ENCODE measurements at places on chromosomes 16 and 17.

GRCh38 chr17:4175921-4176807, 33.2 kb downstream of the CYB5D2 start:
- DNase-seq: no peak

DNA sequence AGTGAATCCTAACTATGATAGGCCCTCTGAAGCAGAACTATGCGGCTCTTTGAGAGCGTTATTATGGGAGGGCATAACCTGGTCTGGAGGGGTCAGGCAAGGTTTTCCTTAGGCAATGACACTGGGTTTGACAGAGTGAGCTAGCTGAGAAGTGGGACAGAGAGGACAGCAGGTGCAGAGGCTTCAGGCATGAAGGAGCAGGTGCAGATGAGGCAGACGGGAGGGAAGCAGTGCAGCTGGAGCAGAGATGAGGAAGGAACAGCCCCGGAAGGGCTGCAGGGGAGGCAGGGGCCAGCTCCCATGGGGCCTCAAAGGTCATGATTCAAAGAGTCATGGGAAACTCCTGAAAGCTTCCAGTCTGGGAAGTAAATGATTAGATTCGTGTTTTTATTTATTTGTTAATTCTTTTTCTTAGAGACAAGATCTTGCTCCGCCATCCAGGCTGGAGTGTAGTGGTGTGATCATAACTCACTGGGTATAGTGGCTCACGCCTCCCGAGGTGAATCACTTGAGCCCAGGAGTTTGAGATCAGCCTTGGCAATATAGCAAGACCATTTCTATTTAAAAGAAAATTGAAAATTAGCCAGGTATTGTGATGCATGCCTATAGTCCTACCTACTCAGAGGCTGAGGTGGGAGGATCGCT, 5.4 kb downstream of the MARCHF10 start:
- no peak for DNase-seq

DNA sequence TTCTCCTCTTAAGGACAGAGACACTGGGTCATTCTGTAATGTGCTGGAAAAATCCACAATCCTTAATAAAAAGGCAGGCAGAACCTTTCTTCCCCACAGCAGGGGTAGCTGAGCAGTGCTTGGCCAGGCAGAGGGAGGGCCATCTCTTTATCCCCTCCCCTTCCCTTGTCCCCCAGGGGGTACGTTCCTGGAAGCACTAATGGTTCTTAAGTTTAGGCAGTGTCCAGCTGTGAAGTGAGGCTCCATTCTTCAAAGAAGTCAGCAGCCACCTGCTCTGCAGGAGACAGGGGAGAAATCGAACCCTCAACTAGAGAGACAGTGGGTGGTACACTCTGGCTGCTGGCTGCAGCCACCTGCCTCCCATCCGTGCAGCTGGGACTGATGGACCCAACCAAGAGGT, 533.9 kb upstream of the CDH11 start:
- no peak for DNase-seq

DNA sequence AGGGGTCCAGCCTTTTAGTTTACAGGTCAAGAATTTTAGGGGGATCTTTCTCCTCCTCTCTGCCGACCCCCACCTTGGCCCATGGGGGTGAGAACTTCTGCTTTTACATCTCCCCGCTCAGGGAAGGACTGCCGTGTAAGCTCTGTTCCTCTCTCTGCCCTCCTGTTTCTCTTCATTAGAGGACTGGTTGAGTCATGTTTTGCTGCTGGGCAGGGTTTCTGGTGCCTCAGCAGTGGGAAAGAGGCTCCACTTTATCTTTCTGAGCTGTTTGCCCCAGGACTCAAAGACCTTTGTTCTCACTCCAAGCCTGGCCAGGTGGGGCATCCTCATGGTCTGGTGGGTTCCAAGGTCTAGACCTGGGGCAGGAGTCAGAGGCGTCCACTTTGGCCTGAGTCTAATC, 93.0 kb downstream of the UTP18 start:
- no peak for DNase-seq

DNA sequence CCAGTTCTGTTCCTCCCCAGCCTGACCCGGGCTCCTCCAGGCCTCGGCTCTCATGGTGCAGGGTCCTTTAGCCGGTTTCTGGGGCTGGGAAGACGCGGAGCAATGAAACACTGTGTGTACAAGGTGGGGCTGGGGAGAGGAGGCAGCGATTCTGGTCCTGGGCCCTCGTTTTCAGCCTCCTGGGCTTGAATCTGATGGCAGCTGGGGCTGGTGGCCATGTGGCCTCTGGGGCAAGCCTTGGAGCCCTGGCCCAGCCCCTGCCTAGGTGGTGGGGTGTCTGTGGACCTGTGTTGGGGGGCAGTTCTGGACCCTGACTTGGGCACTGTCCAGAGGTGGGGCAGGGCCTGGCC, 4.1 kb downstream of the FOXJ1 start:
- no peak for DNase-seq

GRCh38 chr16:80300456-80300855, 240.3 kb upstream of the DYNLRB2 start:
- DNase-seq: no peak

DNA sequence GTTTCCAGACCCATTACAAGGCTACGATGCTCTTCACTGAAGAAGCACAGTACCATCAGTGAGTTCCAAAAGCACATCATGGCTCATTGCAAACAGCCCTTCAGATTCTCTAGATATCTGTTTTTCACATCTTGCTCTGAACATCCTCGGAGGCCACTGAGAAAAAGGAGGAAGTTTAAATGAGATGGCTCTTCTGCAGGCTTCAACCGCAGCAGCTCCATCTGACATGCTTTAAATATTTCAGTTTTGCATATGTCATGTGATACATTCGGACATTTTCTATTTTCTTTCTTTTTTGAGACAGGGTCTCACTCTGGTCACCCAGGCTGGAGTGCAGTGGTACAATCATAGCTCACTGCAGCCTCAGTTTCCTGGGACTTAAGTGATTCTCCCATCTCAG, 396.8 kb downstream of the NPIPA8 start:
- DNase-seq: peak; percentile 18

DNA sequence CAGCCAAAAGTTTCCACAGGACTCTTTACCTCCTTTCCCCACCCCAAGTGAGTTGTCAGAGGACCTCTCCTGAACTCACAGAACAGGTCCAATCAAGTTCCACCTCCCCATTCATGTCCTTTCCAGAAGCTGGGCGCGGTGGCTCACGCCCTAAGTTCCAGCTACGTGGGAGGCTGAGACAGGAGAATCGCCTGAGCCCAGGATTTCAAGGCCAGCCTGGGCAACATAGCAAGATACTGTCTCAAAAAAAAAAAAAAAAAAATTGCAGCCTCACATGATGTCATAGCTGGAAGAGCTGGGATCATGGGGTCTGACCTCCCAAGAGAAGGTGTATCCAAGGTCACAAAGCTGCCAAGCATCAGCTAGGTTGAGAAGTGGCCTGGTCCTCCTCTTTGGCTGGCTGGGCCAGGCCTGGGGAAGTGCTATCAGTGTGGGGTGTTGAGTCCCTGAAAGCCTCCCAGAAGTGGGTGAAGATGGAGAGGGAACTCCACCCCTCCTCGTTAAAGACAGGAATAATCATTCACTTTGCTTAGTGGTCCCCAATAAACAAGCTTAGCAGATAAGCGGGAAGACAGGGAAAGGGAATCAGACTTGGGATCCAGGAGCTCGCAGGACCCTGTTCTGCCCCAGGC, 5.5 kb upstream of the MNT start:
- no peak for DNase-seq

GRCh38 chr17:63434951-63435571, 11.0 kb downstream of the CYB561 start:
- peak; percentile 62 for DNase-seq

GRCh38 chr17:34736611-34737010, 157.2 kb downstream of the TMEM132E start:
- no peak for DNase-seq

Measured in OCI-M1 (cell line).